ENCODE measurements at places on chromosomes 2 and 18.

- DNase-seq, result no peak
Measured at GRCh38 chr18:62778976-62779869, 63.9 kb downstream of the PHLPP1 start.

DNA sequence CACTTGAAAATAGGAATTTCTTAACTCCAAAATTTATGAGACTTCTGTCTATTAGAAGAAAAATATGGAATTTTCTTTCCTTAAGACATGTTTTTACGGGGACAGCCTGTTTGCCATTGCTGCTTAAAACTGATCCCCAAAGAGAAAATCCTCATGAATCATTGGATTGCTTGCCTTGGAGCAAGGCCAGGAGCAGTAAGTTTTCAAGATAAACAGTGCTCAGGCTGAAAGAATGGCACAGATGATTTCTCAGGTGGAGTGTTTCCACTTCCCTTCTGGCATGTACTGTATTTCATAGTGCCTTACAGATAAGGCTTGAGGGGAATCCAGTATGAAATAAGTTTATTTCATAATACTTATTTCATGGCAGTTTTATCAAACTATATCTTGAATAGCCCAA lies 74.3 kb upstream of the MMADHC start:
- DNase-seq, result no peak

GRCh38 chr2:108701208-108701607 lies 18.1 kb upstream of the RANBP2 start:
- no peak for DNase-seq

GRCh38 chr18:693466-694187 lies 18.8 kb downstream of the ENOSF1 start:
- DNase-seq, result no peak

- DNase-seq, result no peak
Measured at GRCh38 chr2:85865539-85866164, 23.1 kb downstream of the ST3GAL5 start.

DNA sequence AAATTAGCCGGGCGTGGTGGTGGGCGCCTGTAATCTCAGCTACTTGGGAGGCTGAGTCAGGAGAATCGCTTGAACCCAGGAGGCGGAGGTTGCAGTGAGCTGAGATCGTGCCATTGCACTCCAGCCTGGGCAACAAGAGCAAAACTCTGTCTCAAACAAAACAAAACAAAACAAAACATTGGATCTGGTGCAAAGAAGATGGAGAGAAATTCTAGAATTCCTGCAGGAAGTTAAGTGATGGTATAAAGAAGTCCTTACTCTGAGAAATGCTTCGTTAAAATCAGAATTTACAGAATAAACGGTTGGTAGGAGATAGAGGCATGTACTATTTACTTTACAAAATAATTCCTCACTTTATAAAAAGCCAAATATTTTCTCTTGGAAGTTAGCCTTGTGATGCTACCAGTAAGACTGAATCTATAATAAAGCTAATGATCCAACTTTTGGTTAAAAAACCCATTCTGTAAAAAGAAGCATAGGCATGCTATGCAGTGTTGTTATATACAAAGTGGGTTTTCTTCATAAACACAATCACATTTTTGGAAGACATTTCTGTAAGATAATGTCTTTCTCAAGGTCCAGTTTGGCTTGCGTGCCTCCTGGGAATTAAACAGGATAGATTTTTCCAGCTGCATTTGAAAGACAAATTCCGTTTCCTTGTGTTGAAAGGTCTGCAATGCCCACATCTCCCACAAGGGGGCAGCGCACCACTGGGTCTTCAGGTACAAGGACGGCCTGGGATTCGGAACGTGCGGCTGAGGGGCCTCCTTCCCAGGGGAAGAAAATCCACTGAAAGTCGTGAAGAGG lies 35.6 kb upstream of the PNO1 start:
- peak; percentile 95 for DNase-seq

GRCh38 chr2:95166065-95166763 lies 605 bp downstream of the ZNF2 start:
- DNase-seq, result no peak

GRCh38 chr2:66555091-66555490 lies 120.2 kb downstream of the MEIS1 start:
- DNase-seq, result no peak

- no peak for DNase-seq
Measured at GRCh38 chr18:11411048-11411447, 198.3 kb upstream of the SLC35G4 start.

DNA sequence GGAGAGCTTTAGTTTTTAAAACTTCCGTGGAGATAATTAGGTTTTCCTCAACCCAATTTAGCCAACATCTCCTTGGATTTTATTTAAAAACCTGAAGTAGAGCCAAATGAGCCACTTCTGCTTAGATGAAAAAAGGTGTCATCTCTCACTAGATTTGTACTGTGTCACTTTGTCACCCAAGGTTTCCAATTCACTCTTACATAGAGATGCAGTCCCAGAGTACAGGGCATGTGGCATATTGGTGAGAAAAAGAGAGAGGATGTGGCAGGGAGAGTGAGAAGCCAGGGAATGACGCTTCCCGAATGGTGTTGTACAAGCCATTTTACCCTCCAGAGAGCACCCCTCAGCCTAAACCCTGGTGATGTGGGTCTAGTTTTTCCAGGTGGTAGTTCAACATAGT lies 44.4 kb upstream of the CTLA4 start:
- DNase-seq, result no peak

- DNase-seq, result no peak
Measured at GRCh38 chr2:4964001-4964540, 728.1 kb upstream of the SOX11 start.

DNA sequence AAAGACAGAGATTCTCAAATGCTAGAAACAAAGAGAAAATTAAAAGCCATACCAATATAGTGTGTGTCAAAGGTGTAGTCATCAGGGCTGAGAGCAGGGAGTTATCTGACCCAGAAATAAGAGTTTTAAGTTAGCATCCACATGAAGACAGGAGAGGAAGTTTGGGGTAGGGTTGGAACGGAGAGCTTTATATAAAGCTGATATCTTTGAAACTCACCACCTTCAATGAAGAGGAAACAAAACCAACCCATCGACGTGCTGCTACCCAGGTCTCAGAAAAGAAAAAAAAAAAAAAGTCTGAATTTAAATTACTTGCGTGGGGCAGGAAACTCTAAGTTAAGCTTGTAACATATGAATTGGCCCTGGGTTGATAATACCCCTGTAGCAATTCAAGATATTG lies 42.4 kb downstream of the ARL4C start:
- no peak for DNase-seq

- no peak for DNase-seq
Measured at GRCh38 chr2:177335917-177336450, 56.6 kb upstream of the AGPS start.

DNA sequence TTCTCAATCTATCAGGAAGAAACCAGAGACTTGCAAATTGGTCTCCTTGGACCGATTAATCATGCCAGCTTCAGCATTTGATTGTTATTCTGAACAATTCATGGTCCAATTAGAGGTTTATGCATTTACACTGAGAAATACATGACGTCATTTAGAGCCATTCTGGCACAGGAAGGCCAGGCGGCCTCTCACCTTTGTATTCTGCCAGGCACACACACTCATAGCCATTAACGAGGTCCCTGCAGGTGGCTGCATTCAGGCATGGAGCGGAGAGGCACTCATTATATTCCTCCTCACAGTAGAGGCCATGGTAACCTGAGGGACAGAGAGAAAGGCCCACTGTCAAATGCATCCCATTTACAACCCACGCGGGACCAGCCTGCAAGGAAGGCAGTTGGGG lies 146.8 kb upstream of the PID1 start:
- DNase-seq, result no peak

GRCh38 chr2:6342273-6342920 lies 523.3 kb downstream of the CMPK2 start:
- DNase-seq, result no peak

DNA sequence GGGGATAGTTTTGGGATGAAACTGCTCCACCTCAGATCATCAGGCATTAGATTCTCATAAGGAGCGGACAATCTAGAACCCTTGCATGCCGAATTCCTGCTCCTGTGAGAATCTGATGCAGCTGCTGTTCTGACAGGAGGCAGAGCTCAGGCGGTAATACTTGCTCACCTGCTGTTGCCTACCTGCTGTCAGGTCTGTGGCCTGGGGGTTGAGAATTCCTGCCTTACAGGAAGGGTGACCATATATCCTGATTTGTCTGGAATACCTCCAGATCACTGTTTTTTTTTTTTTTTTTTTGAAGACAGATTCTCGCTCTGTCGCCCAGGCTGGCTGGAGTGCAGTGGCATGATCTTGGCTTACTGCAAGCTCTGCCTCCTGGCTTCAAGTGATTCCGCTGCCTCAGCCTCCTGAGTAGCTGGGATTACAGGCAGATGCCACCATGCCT lies 21.7 kb downstream of the ACSL3 start:
- DNase-seq, result no peak

GRCh38 chr2:196247976-196248280 lies 76.5 kb upstream of the STK17B start:
- DNase-seq, result no peak

DNA sequence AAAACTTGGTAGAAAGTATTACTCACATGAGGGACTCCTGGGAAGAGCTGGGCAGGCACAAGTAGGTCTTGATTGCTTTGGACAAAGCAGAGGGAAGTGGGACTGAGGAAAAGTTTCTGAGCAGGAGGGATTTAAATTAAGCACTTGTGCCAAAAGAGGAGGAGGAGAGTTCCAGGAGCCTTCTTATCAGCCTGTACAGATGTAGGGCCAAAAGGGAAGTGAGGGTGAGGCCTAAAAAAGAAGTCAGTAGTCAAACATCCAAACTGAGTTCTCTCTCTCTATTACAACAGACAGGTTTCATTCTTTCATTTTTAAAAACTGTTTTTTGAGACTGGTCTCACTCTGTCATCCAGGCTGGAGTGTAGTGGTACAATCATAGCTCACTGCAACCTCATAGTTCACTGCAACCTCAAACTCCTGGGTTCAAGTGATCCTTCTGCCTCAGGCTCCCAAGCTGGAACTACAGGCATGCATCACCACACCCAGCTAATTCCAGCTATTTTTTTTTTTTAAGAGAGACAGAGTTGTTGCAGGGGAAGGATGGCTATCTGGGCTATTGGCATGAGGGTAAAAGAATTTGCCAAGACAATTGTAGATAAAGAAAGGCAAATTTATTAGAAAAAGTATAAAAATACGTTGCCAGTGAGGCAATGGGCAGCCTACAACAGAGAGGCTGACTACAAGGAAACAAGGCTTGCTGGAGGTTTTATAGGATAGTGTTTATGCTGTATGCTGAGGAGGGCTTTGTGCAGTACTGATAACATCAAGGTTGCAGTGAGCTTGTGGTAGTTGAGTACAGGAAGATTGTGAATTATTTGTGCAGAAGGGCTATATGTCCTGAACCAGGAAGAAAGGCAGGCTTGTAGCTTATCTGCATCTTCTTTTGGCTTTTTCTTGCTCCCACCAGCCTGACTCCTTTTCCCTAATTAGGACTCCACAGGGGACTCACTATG lies 29.0 kb downstream of the CFAP210 start:
- DNase-seq, result no peak

Data from posterior cingulate gyrus (tissue), 11 donors.